ENCODE measurements at places on chromosomes 12 and 14. TPM values are rescaled to one million over a fixed set of nuclear protein-coding genes. Genes with fewer than 3 reads are reported as not detected.

DNA sequence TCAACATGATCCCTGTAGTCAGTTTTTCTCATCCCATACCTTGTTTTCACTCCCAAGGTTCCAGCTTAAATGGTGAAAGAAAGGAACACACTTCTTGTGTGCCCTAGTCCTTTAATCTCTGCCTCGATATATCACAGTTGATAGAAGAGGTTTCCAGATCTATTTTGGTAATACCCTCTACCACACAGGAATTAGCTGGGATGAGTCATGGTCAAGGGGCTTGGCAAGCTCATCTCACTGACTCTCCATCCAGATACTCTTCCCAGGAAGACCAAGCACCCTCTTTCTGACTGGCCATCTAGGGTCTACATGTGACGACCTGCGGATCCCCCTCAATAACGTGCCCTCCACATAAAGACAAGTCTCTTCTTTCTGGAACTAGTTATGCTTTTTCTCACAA is 277.9 kb downstream of the ITPR2 start:
- H3K36me3 ChIP-seq = no peaks in the 10 kb centered on the region
- no peak overlapping the region for H3K27ac ChIP-seq
- H3K4me3 ChIP-seq = no peak overlapping the region
- H3K4me1 ChIP-seq = no peaks in the 10 kb centered on the region
- H3K27me3 ChIP-seq = no peaks in the 10 kb centered on the region

The SSTR1 gene
- total RNA-seq = 1.7 TPM

- H3K27ac ChIP-seq = no peak overlapping the region
- peaks cover 25% of the 10 kb centered on the region for H3K36me3 ChIP-seq
- no peak overlapping the region for H3K4me3 ChIP-seq
- no peaks in the 10 kb centered on the region for H3K27me3 ChIP-seq
Observed at GRCh38 chr14:77113644-77114043, 15.6 kb downstream of the CIPC start.

The FGF6 gene
- not detected for total RNA-seq

- no peak overlapping the region for H3K4me3 ChIP-seq
- H3K36me3 ChIP-seq = peaks cover 9% of the 10 kb centered on the region
- H3K27ac ChIP-seq = no peak overlapping the region
- no peaks in the 10 kb centered on the region for H3K27me3 ChIP-seq
- DNase-seq = no peak
Observed at GRCh38 chr12:104299842-104300481, 3.6 kb upstream of the EID3 start.

GRCh38 chr14:31837031-31837430 is 240.1 kb upstream of the ARHGAP5 start:
- no peaks in the 10 kb centered on the region for H3K36me3 ChIP-seq
- DNase-seq = no peak
- no peak overlapping the region for H3K4me3 ChIP-seq
- no peak overlapping the region for H3K27ac ChIP-seq

All from spinal cord (tissue), 10 donors.